ENCODE measurements at places on chromosomes 12 and 14. TPM values are rescaled to one million over a fixed set of nuclear protein-coding genes. Genes with fewer than 3 reads are reported as not detected.

The SRRM4 gene
- polyA plus RNA-seq, result not detected

The CEBPE gene
- polyA plus RNA-seq, result not detected

The GLIPR1 gene
- 214 TPM for polyA plus RNA-seq

The CMTM5 gene
- not detected for polyA plus RNA-seq

GRCh38 chr12:124566161-124566996 lies 1.0 kb downstream of the NCOR2 start:
- no peak for DNase-seq

GRCh38 chr14:23104591-23105347 lies at the start of gene CIROP:
TSS of gene CIROP (minus strand) at chr14:23104989. CDS start at chr14:23104920, 69 bp downstream.
- DNase-seq, result no peak

DNA sequence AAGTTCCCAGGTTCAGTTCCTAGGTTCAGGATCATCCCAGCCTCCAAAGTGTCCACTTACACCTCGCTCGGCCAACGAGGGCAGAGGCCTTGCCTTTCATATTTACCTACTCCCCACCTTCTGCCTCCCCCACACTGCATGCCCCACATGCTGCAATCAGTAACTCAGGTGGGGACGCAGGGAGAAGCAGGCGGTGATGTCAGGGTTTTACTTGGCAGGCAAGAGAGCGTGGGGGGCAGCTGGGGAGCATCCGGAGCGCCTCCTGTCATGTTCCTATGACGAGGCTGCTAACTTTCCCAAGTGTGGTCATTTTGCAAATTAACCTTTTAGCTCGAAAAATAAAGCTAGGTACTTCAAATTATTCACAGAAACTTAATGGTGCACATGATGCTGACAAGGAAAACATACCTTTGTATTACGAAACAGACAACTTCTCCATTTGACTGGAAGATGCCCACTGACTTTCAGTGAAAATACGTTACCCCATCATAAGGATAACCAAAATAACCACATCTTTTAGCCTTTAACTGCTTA lies 53.8 kb downstream of the SETD3 start:
- DNase-seq, result no peak

- DNase-seq, result no peak
Observed at GRCh38 chr12:130013771-130014484, 110.1 kb upstream of the TMEM132D start.

DNA sequence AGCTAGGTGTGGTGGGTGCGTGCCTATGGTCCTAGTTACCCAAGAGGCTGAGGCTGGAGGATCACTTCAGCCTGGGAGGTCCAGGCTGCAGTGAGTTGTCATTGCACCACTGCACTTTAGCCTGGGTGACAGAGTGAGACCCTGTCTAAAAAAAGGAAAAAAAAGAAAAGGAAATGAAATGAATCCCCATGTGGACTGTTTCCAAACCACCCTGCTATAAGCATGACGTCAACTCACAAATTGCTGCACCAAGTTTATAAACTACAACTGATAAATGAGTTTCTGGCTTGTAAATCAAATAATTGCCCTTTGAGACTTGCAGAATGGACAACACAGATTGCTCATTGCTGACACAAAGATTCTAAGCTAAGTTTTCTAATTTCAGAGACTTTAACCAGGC lies 51.0 kb upstream of the STK38L start:
- peak; percentile 47 for DNase-seq

- no peak for DNase-seq
Observed at GRCh38 chr14:24761141-24761540, 127.2 kb upstream of the GZMB start.

DNA sequence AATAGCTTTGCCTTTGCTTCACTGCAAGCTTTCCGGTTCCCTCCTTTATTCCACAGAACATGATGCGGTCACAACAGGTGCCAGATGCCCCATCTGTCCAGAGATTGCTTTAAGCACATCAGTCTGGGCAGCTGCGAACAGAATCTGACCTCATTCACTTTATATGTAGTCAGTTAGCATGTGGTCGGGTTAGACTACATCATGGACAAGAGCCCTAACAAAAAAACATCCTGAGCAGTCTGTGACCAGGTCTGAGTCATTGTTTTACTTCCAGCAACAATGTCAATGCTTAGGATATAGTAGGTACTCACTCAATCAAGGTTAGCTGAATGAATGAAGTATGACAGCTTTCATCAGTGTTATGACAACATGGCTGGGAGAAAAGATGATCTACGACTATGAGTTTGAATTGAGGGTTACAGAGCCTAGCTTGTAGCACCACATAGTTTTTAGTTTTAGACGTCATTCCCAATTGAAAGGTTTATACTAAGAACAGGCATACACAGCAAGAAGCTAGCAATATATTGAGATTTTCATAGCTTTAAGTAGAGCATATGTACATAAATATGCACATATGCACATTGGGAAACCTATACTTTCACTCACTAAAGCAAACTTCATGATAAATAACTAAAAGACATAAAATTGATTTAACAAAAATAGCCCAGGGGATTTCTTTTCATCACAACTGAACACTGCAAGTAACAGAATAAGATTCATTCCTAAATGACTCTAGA lies 64.2 kb upstream of the TMCC3 start:
- no peak for DNase-seq

DNA sequence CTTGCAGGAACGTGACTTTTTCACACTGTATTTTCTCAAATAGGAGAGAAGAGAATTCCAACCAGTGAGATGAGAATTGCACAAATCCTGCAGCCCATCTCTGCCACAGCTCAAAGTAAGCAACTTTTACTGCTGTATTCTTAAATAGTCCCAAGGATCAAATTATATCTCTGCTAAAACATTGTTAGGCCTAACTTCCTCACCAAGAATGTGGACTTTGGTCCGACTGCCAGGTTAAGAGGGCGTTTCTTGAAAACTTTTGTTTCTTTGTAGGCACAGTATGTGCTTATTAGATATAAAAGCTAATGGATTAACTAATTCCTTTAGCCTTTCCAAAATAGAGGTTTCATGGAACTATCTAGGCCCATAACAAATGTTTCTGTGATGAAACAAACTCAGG lies 61.4 kb upstream of the IFNG-AS1 start:
- no peak for DNase-seq
